Eye (tissue), 1 donor: ENCODE measurements at places on chromosomes 12 and 14.

DNA sequence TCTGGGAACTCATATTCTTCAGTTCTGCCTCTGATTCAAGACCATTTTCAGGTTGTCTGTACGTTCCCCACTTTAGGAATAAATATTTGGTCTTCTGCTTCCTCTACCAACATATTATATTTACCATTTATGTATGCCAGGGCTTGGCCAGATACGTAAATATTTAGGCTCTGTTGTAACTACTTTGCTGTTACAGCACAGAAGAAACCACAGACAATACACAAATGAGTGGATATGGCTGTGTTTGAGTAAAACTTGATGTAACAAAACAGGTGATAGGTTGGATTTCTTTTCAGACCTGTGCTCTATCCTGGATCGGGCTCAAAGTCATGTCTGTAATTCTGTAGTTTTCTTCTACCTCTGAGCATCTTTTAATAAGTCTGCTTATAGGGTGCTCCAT lies 37.5 kb downstream of the RAP1B start:
- no peak for DNase-seq

DNA sequence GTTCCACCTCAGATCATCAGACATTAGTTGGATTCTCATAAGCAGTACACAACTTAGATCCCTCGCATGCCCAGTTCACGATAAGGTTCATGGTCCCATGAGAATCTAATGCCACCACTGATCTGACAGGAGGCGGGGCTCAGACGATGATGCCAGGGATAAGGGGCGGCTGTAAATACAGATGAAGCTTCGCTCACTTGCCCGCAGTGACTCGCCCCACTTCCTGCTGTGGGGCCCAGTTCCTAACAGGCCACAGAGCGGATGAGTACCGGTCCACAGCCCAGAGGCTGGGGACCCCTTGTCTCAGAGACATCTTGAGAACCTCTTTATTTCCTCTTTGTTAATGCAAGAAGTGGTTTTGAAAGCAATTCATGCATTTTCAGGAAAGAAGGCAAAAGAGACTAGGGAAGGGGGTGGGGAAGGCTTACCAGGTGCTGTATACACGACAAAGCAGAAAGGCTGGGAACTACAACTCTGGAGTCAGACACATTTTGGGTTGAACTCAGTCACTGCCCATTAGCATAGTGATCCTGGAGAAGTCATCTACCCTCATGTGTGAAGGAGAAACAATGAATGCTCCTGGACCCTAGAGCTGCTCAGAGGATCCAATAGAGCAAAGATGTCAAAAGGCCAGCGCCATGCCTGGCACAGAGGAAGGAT lies 68.7 kb downstream of the EID3 start:
- DNase-seq = no peak

GRCh38 chr14:38808734-38809455 lies 294.1 kb downstream of the SEC23A start:
- DNase-seq = no peak

GRCh38 chr14:55309154-55309553 lies 37.9 kb downstream of the FBXO34 start:
- no peak for DNase-seq

DNA sequence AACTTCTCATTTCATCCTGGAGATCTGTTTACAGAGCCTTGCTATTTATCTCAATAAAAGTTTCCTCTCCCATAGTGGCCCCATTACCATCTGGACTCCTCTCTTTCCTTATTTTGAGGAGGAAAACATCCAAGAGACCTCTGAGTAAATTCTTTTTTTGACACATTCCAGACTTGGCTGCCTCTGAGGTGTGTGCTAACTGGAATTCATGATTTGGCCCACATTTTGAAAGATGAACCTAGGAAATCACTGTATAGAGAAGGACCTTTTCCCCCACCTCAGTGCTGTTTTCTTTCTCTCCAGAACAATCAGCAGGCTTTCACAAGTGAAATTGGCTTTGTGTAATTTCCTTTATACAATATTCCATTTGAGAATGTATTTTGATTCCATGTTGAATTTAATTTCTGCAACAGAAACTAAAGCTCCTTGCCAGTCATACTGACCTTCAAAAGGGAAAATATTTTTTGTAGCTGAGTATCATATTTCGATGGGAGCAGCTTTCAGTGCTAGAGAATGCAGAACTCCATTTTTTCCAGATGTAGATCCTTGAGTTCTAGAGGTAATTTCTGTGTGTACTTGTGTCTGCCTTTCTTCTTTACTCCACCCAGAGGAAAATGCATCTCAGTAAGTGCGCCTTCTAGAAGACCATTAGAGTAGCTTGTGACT lies 244.9 kb upstream of the RGS6 start:
- DNase-seq = no peak

GRCh38 chr12:92094751-92095161 lies 50.9 kb downstream of the BTG1 start:
- no peak for DNase-seq
